ENCODE measurements at places on chromosomes 6 and 20. TPM values are rescaled to one million over a fixed set of nuclear protein-coding genes. Genes with fewer than 3 reads are reported as not detected.

Gene NEDD9
- 20.9 TPM for polyA plus RNA-seq

Gene JPH2
- polyA plus RNA-seq = 78.2 TPM

Gene SLC26A8
- not detected for polyA plus RNA-seq

Gene TNF
- polyA plus RNA-seq = 0.23 TPM

Gene TRIM31
- not detected for polyA plus RNA-seq

Gene PACRG
- polyA plus RNA-seq = 4.9 TPM

Gene FHL5
- 0.59 TPM for polyA plus RNA-seq

Gene CST5
- polyA plus RNA-seq = not detected

Gene FAM184A
- 2.9 TPM for polyA plus RNA-seq
